ENCODE measurements at places on chromosomes 13 and 19.

- no peak for DNase-seq
These were observed 70.6 kb downstream of the HSPH1 start for GRCh38 chr13:31090961-31091624.

GRCh38 chr13:79458436-79458835 is 22.5 kb upstream of the NDFIP2 start:
- DNase-seq = no peak

DNA sequence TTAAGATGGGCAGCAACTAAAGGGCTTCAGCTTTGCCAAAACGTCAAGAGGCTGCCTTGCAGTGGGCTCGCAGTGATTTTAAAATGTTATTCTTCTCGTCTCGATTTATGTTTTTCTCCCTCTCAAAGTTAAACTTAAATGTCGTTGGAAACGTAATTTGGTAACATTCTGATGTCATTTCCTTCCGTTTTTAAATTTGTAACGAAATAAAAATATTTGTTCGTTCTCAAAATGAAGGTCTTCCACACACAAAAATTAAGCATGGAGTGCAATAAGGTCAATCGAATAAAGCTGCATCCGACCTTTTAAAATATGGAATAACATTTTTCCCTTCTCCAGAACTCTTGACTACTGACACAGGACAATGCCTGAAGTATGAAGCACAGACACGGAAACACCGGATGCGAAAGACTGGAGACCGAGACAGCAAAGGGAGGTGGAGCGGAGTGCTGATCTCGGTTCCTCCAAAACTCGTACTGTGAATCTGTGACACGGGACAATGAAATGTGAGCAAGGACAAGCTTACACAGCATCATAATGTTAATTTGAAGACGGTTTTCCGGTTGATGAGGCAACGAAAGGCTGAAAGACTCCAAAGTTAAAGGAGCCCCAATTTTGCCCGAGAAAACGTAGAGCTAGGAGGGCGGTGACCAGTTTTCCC is 850 bp downstream of the MTMR6 start:
- peak; percentile 35 for DNase-seq

- DNase-seq = peak; percentile 85
These were observed 61.6 kb upstream of the MED4 start for GRCh38 chr13:48156466-48156865.

DNA sequence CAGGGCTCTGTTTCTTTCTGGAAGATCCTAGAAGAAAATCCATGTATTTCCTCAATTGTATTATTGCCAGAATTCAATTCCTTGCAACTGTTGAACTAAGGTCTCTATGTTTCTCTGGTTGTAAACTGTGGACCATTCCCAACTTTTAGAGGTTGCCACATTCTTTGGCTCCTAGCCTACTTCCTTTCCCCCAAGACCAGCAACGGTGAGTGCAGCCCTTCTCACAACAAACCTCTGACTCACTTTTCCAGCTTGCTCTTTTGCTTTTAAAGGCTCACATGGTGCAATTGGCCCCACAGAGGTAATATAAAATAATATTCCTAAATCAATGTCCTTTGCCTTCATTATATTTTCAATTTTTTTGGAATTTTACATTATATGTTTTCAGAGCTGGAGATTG is 371.3 kb downstream of the SLITRK5 start:
- DNase-seq = no peak

- no peak for DNase-seq
These were observed 9.6 kb downstream of the CEBPA start for GRCh38 chr19:33292595-33293254.

- DNase-seq = no peak
These were observed 14.1 kb downstream of the UBAC2 start for GRCh38 chr13:99214731-99215130.

DNA sequence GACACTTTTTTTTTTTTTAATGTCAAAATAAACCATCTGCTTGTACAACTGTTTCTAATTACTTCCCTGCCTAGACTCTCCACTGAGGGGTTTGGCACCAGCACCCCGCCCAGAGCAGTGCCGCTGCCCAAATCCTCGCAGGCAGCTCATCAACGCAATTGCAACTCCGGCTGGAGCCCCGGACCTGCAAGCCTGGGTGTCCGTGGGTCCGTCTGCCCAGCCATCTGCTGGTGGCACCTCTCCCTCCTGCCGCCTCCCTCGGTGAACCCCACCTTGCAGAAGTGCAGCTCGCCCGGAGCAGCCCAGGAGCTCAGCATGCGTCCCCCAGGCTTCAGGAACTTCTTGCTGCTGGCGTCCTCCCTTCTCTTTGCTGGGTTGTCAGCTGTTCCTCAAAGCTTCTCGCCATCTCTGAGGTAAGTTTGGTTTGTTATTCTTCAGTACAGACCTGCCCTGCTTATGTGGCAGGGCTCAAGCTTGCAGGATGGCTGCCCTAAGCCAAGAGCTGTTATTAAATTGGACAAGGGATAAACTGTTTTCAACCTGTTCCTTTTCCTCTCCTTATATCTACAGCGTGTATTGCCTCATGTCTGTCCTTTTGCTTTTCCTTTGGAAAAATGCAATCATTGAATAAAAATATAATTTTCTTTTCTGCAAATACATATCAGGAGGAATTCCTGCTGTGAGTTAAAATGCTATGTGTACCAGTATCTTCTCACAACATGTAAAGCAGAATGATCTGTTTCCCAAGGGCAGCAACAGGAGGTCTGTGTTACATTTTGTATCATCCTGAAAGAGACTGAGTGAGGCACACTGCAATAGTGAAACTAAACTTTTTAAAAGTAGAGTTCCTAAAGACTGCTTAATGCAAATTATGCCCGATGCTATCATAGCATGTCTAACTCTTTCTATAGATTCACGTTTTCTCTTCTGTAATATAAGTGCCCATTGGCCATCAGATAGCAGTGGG is at the start of gene ITGBL1:
ITGBL1 (plus strand) TSS at position 157 of the 967 bp plus-strand sequence; CDS start at position 316, 159 bp downstream.
- DNase-seq = no peak

- DNase-seq = no peak
These were observed 20.8 kb upstream of the SEMA6B start for GRCh38 chr19:4580021-4580901.

GRCh38 chr13:29847501-29847983 is 2.9 kb downstream of the UBL3 start:
- DNase-seq = peak; percentile 14

GRCh38 chr13:46389457-46390451 is 2.7 kb upstream of the RUBCNL start:
- peak; percentile 4 for DNase-seq

DNA sequence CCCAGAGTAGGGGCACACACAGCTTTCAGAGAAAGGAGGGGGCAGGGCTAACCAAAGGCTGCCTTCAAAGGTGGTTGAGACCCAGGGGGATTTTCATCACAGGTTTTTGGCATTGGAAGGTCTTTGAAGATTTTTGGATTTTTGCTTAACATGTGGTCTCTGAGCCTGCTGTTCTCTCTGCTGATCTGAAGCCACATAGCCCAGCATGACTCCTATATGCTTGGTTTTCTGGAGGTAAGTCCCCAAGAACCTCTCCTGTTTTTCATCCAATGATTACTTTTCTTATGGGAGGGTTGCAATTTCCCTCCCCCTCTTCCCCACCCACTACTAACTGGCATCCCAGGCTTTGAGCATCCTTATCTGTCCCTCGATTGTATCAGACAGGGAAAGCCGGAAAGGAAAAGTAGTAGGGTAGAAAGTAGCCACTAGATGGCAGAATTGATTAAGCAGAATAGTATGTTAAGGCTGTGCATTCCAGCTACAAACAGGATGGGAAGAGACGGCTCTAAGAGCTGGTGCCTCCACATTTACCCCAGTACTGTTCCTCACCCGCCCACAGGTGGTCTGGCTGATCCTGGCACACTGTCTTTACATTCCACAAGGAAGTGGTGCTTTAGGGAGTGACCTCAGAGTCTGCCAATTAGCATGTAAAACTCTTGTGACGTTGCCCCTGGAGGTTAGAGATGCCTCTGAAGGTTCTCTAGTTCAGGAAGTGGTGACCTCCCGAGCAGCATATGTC is 218.9 kb upstream of the EDNRB start:
- DNase-seq = peak; percentile 35

DNA sequence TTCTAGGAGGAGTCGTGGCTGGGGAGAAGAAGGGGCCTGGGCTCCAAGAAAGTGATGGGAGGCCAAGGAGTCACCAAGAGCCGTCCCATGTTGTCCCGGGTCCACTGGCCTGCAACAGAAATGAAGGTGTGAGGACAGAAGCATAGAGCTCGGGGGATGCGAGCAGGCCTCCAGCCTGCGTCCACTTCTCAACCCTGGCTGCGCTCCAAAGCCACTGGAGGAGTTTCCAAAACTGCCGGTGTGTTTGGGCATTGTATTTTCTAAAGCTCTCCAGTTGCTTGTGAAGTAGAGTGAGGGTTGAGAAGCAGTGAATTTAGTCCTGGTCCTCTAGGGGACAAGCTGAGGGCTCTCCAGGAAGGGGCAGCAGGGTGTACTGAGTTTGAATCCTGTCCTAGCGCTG is 13.0 kb downstream of the FFAR2 start:
- DNase-seq = no peak

DNA sequence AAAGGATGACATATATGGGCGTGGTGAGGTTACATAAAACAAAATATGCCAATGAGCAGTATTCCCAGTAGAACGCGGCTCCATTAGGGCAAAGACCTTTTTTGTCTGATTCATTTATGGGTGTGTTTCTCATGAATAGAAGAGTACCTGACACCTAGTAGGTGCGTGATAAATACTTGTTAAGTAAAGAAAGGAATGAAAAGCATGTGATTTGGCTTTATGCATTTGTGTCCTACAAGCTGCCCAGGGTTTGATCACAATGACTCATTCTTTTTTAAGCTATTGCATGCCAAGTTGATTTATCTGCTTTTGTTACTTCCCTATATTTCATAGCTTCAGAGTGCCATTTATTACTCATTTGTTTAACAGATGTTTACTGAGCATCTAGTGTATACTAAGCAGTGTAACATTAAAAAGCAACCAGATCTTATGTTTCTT is 19.1 kb upstream of the KCTD4 start:
- no peak for DNase-seq

GRCh38 chr13:60347174-60347573 is 49.8 kb upstream of the TDRD3 start:
- no peak for DNase-seq

GRCh38 chr13:91962946-91963345 is 564.5 kb downstream of the GPC5 start:
- DNase-seq = no peak

DNA sequence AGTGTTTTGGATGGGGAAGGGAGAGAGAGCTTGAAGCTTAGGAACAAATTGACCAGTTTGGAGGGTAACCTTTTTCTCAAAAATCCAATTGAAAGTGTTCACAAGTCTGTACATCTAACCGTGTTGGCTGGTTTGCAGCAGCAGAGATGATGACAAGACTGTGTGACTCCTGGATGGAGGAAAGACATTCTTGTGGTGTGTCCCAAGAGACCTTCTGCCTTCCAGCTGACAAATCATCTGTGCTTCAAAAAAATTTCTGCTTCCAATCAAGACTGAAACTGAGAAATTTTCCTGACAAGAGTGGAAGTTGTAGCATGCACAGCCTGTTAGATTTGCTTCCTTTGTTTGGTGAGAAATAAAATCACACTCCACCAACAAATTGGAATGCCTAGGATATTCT is 56.2 kb downstream of the LACC1 start:
- no peak for DNase-seq

DNA sequence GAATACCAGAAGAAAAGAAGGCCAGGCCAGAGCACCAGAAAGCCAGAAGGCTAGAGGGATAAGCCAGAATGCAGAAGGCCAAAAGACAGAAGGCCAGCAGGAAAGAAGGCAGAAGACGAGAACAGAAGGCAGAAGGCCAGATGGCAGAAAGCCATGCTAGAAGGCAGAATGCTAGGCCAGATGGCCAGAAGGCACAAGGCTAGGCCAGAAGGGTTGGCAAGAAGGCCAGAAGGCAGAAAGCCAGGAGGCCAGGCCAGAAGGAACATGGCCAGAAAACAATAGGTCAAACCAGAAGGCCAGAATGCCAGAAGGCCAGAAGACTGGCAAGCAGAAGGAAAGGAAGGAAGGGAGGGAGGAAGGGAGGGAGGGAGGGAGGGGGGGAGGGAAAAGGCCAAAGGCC is 188.8 kb downstream of the TUBA3C start:
- DNase-seq = no peak

- DNase-seq = no peak
These were observed 6.6 kb upstream of the FBXW9 start for GRCh38 chr19:12703046-12703445.

DNA sequence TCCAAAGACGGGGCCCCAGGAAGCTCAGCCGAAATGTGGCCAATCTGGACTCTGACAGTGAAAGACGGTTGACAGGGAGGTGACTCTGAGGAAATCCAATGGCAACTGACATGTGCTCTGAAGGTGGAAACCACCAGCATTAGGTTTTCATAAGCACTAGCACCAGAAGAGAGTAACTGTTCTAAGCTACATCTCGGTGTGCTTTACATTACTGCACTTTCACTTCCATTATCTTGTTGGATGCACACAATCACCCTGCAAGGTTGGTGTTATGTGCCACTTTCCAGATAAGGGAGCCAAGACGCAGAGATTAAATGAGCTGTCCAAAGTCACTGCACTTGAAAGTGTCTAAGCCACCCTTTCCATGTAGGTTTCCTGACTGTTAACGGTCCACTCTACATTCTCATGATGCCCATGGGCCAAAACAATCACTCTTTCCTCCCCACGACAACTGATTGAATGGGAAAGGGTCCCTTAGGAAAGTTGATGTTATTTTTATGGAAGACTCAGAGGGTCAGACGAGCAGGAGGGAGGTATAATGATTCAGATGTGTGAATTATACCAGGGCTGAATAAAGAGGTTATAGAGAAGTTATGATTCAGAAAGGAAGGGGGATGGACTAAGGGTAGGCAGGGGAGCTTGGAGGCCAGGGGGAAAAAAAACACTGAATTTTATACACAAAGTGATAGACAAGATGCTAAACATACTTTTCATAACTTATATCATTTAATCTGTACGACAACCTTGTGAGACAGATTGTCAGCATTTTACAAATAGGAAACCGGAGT is 52.8 kb downstream of the RUBCNL start:
- no peak for DNase-seq

- no peak for DNase-seq
These were observed 81.5 kb upstream of the FAM216B start for GRCh38 chr13:42699912-42700311.

DNA sequence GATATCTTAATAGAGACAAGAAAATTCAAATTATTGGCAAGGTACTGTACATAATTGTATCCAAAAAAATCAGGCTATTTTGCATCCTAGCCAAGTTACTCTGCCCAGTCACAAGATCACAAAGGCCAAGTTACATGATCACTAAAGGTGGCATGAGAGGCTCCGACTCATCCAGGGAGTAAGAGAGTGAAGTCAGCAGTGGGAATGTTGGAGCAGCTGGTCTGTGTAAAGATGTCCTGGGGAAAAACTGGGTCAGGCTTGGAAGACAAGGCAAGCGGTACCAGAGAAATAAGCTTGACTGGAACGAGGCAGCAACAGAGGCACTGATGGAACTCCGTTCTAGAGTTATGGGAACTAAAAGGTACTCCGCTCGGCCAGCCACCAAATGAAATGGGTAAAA is 50.2 kb upstream of the PSG2 start:
- no peak for DNase-seq

GRCh38 chr13:50127726-50128291 is 112.6 kb downstream of the KCNRG start:
- DNase-seq = no peak

Measured in CD4-positive, alpha-beta T cell treated with Interleukin-2 at 100 ng/mL for 4 hours (primary cell).